ENCODE measurements at places on chromosomes 6 and 20.

GRCh38 chr6:136994782-136995181 lies 50.0 kb downstream of the IL20RA start:
- no peak for DNase-seq

- no peak for DNase-seq
Measured at GRCh38 chr20:38557174-38557573, 23.8 kb upstream of the ADIG start.

DNA sequence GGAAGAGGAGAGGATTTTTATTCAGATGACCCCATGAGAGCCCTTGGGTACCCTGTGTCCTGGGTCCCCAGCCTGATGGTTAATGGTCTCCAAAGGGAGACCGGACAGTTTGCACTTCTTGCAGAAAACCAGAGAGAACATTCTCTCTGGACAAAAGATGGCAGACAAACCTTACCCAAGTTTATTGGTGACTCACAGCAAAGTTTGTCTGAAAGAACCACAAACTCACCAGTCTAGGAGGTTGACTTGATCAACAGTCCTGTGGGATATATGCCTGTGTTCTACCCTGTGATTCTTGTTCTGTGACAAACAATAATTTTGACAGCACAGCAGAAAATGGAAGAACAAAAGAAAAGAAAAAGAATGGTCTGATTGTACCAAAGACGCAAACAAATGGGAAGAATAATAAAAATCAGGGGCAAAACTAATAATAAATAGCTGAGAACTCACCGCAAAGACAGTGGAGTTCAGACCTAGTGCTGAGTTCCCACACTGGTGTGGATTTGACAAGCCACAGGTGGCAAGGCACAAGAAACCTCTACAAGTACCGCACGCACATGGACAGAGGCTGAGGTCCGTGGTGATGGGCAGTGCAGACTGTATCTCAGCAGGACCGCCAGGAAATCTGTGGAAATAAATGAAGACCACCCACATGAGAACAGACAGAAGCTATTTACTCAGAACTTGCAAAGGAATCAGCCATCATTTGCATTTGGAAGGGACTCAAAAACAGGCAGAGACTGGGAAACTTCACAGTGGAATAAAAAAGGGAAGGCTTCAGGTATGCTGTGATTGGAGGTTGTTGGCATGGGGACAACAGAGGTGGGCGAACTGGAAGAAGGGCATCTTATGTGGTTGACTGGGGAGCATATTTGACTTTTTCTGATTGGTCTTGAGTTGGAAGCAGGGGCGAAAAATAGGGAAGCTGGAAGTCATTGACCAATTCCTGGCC lies 246.3 kb upstream of the RNF24 start:
- no peak for DNase-seq

DNA sequence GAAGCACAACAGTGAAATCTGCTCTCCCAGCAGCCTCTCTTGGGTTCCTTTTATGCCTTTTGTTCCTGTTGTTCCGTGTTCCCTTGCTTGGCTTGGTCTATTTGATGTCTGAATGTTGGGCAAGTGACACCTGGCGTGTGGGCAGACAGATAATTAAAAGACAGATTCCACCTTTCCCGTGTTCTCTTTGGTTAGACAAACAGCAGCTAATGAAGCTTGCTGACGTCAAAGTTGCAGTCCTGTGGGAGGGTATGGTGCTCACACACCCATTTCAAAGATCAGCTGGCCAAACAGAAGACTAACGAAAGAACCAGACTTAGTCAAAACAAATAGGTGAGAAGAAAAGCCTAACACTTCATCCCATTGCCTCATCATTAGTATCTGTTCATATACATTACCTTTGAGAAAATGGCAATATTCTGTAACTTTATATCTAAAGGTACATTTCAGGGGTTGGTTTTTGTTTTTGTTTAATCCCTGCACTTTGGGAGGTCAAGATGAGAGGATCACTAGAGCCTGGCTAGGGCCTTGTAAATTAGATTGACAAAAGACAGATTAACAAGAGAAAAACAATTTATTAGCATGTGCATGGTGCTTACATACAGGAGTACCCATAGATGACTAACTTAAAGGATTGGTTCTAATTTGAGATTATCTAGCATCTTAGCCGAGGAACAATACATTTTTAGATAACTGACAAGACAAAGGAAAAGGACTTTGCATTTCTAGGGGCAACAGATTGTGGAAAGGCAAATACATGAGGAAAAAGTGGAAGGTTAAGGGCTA lies 48.9 kb upstream of the TNFRSF21 start:
- no peak for DNase-seq

DNA sequence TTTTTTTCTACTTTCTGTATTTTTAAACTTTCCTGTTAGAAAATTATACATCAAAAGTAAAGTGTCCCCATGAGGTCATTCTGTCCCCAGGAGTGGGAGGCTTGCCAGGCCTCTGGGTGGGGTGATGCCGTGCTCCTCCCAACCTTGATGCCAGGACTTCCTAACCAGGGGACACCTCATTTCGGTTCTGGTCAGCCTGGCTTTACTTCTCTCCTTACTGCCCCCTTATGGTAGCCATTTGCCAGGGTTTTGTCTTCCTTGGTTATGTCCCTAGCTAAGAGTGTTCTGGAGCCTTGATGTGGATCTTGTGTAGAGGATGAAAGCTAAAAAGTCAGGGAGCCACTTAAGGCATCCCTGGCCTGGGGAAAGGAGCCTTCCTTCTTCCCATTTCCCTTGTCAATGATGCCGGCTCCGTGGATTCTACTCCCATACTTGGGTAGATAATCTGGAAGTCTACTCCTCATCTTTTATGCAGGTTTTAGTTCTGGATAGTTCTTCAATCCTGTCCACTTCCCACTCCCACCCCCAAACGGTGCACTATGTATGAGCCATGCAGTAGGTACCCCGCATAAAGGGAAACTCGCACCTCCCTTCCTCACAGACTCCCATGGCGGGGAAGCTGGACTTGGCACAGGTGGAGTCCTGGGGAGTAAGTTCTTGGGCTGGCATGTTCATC lies 164.1 kb upstream of the SALL4 start:
- peak; percentile 30 for DNase-seq

GRCh38 chr6:75317503-75318206 lies 33.1 kb upstream of the TMEM30A start:
- DNase-seq = no peak

DNA sequence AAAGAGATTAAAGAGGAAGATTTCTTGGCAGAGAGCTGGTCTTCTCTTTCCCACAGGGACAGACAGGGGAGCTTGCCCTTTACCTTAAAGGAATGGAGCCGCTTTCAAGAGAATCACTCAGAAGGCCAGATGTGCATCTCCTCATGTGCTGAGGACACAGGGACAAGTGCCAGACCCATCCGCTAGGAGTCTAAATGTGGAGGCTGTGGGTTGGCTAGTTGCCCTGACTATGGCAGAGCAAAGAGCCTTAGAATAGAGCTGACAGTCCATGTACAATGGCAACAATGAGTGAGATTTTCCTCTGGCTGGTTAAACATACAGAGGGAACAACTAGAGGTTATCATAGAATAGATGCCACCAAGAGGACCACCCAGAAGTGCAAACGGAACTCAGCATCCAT lies 7.3 kb upstream of the DOK5 start:
- no peak for DNase-seq
